ENCODE measurements at places on chromosomes 11 and 22. TPM values are rescaled to one million over a fixed set of nuclear protein-coding genes. Genes with fewer than 3 reads are reported as not detected.

Gene C22orf42
- not detected for total RNA-seq

Gene SHANK2
- not detected for total RNA-seq

- no peak for DNase-seq
Measured at GRCh38 chr11:78187366-78188285, 800 bp downstream of the KCTD21 start.

- DNase-seq = no peak
Measured at GRCh38 chr11:126719740-126720139, 280.8 kb downstream of the KIRREL3 start.

- DNase-seq = peak; percentile 53
Measured at GRCh38 chr22:41517172-41518047, 26.9 kb downstream of the POLR3H start.

Gene APOBEC3B
- not detected for total RNA-seq

GRCh38 chr22:43867839-43868635, 5.7 kb upstream of the SULT4A1 start:
- DNase-seq = no peak

Gene DRD4
- total RNA-seq = not detected

Gene ANO9
- 0.41 TPM for total RNA-seq

Gene ST14
- 1.5 TPM for total RNA-seq

Gene TBX10
- total RNA-seq = not detected

Gene PGR
- 0.20 TPM for total RNA-seq

DNA sequence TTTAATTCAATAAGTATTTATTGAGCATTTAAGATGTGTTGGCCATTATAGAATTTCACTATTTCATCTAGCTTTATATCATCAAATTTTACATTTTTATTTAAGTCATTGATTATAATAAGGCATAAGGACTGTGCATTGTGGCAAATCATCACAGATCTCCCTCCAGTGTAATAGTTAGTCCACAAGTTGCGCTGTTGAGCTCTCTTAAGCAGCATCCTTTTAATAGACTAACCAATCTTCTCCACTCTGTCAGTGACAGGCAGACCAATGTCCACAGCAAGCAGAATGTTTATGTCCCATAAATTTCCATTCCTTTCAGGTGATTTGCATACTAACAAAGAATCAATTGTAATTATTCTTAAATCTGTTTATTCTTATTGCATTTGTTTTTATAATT, 595.3 kb upstream of the CCDC90B start:
- no peak for DNase-seq

GRCh38 chr11:128852327-128853023, 14.6 kb downstream of the KCNJ1 start:
- no peak for DNase-seq

GRCh38 chr11:26974069-26974783, 19.7 kb upstream of the FIBIN start:
- no peak for DNase-seq

DNA sequence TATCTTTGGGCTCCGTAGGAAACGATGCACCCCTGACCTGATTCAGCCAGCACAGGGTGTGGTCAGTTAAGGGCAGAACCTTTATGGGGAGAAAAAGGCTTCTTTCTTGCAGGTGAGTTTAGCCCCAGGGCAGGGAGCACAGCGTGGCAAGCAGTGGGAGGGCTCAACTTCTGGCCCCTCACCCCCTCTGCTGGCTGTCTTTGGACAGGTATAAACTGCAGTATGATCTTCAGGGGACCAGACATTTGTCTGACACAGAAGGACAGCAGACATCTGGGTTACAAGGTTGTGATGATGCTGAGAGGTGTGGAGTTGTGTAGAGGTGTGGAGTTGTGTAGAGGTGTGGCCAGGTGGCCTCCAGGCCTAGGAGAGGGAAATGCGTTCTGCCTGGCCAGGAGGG, 324.0 kb upstream of the PLET1 start:
- DNase-seq = no peak

- no peak for DNase-seq
Measured at GRCh38 chr11:7499081-7499480, 13.8 kb downstream of the OLFML1 start.

- no peak for DNase-seq
Measured at GRCh38 chr22:44213489-44214043, 32.8 kb downstream of the PARVG start.

GRCh38 chr22:37409459-37410050, 17.7 kb downstream of the ELFN2 start:
- no peak for DNase-seq

Gene NOX4
- total RNA-seq = 2.4 TPM

- peak; percentile 90 for DNase-seq
Measured at GRCh38 chr22:42697542-42698013, 23.1 kb downstream of the A4GALT start.

Gene SPINDOC
- 3.8 TPM for total RNA-seq

- no peak for DNase-seq
Measured at GRCh38 chr11:22780952-22781593, 48.5 kb downstream of the SVIP start.

All from gastrocnemius medialis (tissue), 4 donors.